ENCODE measurements at places on chromosomes 16 and 17. TPM values are rescaled to one million over a fixed set of nuclear protein-coding genes. Genes with fewer than 3 reads are reported as not detected.

DNA sequence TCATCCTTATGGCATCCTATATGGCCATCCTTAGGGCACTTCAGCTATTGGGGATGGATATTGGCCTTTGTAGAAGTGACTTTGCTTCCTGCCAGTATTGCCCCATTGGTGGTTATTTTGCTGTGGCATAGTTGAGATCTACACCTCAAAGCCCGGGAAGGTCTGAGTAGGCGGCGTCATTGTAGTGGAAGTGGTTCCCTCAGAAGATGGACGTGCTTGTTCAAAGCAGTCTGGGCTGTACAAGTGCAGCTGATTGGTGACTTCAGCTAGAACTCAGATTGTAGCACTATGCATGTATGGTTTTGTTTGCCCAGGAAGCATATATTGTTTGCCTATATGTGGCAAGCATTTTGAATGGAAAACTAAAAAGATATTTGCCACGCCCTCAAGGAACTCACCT, 83.2 kb downstream of the TMC6 start:
- no peak for DNase-seq

DNA sequence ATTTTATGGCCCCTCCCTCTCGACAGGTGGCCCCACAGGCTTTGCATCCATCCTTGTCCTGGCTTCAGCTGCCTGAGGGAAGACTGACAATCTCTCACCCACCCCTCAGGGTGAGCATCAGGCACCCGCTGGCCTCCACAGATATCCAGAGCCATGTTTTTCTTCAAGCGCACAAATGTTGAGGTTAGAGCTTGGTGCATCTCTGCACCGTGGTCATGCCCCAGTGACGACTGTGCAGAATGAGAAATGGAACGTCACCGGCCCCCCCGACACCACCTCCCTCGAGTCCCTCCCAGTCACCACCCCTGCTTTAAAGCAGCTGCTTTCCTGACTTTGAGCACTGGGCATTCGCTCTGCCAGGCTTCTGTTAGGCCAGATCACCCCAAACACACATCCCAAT, 19.8 kb upstream of the TIMP2 start:
- peak; percentile 44 for DNase-seq

DNA sequence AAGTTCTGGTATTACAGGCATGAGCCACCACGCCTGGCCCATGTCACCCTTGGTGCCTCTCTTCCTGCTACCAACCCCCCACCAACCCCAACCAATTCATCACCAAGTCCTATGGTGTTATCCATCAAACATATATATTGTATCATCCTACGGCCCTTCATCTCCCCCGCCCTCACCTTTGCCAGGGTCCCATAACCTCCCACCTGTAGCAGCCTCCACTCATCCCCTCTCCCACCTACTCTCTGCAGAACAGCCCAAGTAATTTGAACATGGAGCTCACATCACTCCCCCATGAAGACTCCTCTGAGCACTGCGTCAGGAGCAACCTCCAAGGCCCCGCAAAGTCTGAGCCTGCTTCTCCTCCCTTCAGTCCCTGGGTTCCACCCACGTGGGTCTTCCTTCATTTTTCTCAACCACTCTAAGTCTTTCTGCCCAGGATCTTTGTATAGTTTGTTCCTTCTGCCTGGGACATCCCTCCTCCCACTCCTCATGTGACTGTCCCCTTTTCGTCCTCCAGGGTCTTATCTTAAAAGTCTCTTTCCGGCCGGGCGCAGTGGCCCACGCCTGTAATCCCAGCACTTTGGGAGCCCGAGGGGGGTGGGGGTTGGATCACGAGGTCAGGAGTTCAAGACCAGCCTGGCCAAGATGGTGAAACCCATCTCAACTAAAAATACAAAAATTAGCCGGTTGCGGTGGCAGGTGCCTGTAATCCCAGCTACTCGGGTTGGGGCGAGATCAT, 7.0 kb upstream of the HID1 start:
- no peak for DNase-seq

GRCh38 chr17:74949455-74950115, 13.9 kb downstream of the OTOP3 start:
- no peak for DNase-seq

ST6GALNAC2 gene
- 6.5 TPM for polyA plus RNA-seq

- DNase-seq: peak; percentile 55
Observed at GRCh38 chr17:7586673-7587419, 3.0 kb downstream of the SOX15 start.

GRCh38 chr17:71200597-71200996, 920.2 kb upstream of the SOX9 start:
- DNase-seq: no peak

DNA sequence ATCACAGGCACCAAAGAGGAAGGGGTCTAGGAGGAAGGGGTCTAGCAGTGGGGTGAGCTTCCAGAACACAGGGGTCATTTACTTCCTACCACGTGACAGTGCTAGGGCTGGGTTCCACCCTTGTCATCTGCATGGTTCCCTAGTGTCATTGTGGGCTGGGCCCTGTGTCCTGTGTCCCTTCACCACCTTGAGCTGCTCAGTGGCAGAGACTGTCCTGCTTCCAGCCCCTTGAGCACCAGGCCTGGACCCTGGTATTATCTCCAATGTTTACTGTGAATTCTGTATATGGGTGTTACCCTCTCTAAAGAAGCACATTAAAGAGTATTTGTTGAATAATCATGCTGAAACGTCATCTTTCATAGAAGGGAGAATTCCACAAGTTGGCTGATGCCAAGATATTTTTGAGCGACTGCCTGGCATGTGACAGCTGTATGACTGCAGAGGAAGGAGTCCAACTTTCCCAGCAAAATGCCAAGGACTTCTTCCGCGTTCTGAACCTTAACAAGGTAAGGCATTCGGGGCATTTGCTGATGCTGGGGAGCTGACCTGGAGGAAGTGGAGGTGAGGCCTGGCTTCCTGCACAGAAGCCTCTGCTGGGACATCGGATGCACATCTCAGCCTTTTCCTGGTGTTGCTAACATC, 5.5 kb downstream of the NARF start:
- no peak for DNase-seq

MEOX1 gene
- not detected for polyA plus RNA-seq

DNA sequence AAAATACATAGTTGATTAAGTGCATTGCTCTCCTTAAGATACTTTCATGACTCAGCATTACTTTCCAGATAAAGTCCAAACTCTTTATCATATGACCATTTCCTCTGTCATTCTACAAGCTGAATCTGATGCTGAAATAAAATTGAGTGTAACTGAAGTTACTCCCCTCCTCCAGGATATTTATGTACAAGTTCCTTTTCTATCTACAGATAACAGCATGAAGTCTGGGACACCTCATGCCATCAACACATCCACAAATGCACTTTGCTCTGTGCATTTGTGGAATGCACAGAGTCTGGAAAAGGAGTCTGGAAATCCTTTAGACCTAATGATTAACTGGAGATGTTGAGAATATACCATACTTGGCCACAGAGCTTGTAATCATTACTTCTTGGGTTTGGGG, 60.5 kb downstream of the ACSM2B start:
- no peak for DNase-seq

CA4 gene
- polyA plus RNA-seq: 102 TPM

CDK5RAP3 gene
- polyA plus RNA-seq: 140 TPM

- no peak for DNase-seq
Observed at GRCh38 chr16:68760671-68761275, 23.7 kb downstream of the CDH1 start.

DNA sequence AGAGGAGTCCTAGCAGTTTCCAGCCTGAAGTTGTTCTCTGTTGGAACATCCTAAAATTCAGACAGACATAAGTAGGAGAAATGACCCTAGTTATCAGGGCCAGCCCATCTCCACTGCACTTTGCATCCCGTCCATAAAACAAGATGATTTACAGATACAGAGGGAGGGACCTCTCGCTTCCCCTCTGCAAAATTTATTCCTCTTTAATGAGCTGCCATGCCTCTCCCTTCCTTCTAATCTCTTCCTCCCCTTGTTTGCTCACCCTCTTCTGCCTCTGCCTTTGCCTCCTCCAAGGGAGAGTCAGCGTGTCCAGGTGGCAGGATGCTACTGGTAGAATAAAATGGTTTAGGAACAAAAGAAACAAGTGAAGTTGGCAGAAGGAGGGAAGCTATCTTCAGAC, 351.3 kb downstream of the SOX9 start:
- peak; percentile 58 for DNase-seq

DNA sequence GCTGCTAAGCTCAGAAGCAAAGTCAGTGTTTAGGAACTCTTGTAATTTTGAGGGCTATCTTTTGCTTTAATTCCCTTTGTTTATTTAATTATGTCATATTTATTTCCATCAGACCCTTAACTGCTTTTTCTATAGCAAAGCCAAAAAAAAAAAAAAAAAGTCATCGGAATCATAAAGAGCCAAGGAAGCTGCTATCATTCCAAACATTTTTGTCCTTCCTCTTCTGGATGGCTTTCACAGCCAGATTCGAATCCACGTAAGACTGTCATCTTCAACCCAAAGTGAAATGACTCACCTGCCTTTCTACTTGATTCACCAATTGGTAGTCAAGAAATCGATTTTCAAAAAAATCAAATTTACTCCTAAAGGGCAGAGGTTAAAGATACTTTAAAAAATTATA, 38.4 kb downstream of the WIPI1 start:
- no peak for DNase-seq
